ENCODE measurements at places on chromosomes 2 and 18. TPM values are rescaled to one million over a fixed set of nuclear protein-coding genes. Genes with fewer than 3 reads are reported as not detected.

The RGPD3 gene
- not detected for total RNA-seq

The PPIL3 gene
- total RNA-seq: 26.0 TPM

The KIDINS220 gene
- 62.3 TPM for total RNA-seq

The GALNT14 gene
- 2.1 TPM for total RNA-seq

The GCKR gene
- 0.37 TPM for total RNA-seq

The SGPP2 gene
- 31.2 TPM for total RNA-seq

The LCT gene
- total RNA-seq: 0.09 TPM

The POTEI gene
- not detected for total RNA-seq

The EMX1 gene
- total RNA-seq: not detected

The MYOM1 gene
- total RNA-seq: 1.5 TPM

The SOX11 gene
- total RNA-seq: 0.23 TPM

The IL1B gene
- 38.1 TPM for total RNA-seq

The CYP27A1 gene
- 77.9 TPM for total RNA-seq

The PFN4 gene
- 0.29 TPM for total RNA-seq

The IHH gene
- 1.0 TPM for total RNA-seq

The HOXD1 gene
- total RNA-seq: 5.9 TPM

The BMPR2 gene
- 88.7 TPM for total RNA-seq

The SOWAHC gene
- total RNA-seq: 11.2 TPM

The MC2R gene
- not detected for total RNA-seq

The UGT1A10 gene
- total RNA-seq: not detected

The STARD6 gene
- not detected for total RNA-seq

The TTN gene
- total RNA-seq: 26.1 TPM

The IL36A gene
- not detected for total RNA-seq

The MARCO gene
- 425 TPM for total RNA-seq

The ADRA2B gene
- total RNA-seq: 0.34 TPM

The POTEJ gene
- total RNA-seq: not detected

The CASP10 gene
- total RNA-seq: 31.5 TPM

The FEV gene
- total RNA-seq: not detected

The SLC35F6 gene
- 45.6 TPM for total RNA-seq

The DYNC2LI1 gene
- total RNA-seq: 17.8 TPM

The ELOA2 gene
- total RNA-seq: not detected

The LYG1 gene
- total RNA-seq: 0.93 TPM

The SERPINB3 gene
- total RNA-seq: not detected

The MEP1B gene
- total RNA-seq: not detected

The RIT2 gene
- not detected for total RNA-seq

The EDAR gene
- 0.47 TPM for total RNA-seq

The HOXD13 gene
- not detected for total RNA-seq

The FAHD2A gene
- total RNA-seq: 26.8 TPM

The STK36 gene
- total RNA-seq: 49.8 TPM

The SCYGR2 gene
- not detected for total RNA-seq

The SCN2A gene
- 0.50 TPM for total RNA-seq

The IL1A gene
- 0.50 TPM for total RNA-seq

The TUBA3E gene
- total RNA-seq: not detected

The SPHKAP gene
- 0.18 TPM for total RNA-seq

The INHBB gene
- total RNA-seq: 0.67 TPM

The PLEKHH2 gene
- 29.1 TPM for total RNA-seq

The LIMS1 gene
- total RNA-seq: 122 TPM

The CD207 gene
- 0.13 TPM for total RNA-seq

The ARHGEF33 gene
- 0.82 TPM for total RNA-seq

The ABCB11 gene
- total RNA-seq: 0.08 TPM

The FAM228A gene
- total RNA-seq: 3.4 TPM

The NMS gene
- not detected for total RNA-seq

Data from left lung (tissue), 14 donors.